ENCODE measurements at places on chromosomes 12 and 14.

- no peak for DNase-seq
These were observed 35.0 kb downstream of the TMTC2 start for GRCh38 chr12:82721726-82722125.

DNA sequence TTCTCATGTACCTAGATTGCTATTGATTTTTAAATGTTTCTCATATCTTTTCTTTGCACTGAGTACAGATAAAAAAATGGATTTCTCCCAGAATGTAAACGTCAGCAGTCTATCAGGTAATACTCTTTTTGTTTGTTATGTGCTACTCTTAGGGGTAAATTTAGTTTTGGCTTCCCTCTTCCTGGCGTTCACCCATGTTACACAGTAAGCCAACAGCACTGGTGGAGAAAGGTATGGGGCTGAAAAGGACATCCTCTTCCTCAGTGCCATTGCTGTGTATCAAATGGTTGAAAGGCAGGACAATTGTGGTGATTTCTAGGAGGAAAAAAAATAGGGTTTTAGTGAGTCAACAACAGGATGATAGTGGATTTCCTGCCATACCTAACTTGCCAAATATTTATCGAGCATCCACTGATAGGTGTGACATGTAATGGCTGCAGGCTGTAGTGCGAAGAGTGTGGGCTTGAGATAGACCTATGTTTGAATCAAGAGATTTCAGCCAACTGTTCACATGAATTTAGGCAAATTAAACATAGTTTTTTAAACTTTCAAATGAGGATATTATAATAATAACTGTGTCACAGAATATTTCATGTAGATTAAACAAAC is 7.5 kb downstream of the KLRF2 start:
- DNase-seq = no peak

- no peak for DNase-seq
These were observed 5.9 kb upstream of the ITGB7 start for GRCh38 chr12:53212931-53213330.

GRCh38 chr14:24289649-24290280 is 9.8 kb downstream of the DHRS1 start:
- DNase-seq = no peak

GRCh38 chr12:121831571-121832245 is 27.0 kb downstream of the HPD start:
- no peak for DNase-seq
